ENCODE measurements at places on chromosomes 1 and 21. TPM values are rescaled to one million over a fixed set of nuclear protein-coding genes. Genes with fewer than 3 reads are reported as not detected.

GRCh38 chr21:15160136-15160535, 95.3 kb upstream of the NRIP1 start:
- no peak for DNase-seq

DNA sequence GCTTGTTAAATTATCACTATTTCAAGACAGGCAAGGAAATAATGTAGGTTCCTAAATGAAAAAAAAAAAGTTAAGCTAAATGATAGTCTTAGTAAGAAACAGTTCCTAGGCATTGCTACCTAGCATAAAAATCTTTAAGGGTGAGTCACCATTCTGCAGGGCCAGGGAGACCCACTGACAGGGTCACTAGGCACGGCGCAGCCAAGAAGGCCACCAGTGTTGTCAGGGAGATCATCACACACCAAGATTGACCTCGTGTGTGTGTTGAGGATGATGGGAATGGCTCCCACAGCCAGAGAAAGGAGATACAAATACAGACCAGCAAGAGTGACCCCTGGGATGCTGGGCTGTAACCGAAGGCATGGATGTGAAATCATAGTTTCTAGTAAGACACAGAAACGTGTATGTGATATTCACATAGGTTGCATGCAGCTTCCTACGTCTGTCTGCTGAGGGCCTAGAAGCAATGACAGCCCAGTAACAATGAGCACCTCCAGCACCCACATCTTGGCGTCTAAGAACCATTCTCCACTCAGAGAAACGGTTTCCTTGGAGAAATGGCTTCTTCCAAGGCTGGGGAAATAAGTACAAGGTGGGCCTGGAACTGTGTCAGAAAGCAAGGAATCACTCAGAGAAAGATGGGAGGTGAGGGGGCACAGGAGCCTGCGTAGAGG, 29.1 kb downstream of the RIPK4 start:
- DNase-seq = no peak

- no peak for DNase-seq
These were observed 3.9 kb downstream of the SPEN start for GRCh38 chr1:15851210-15852035.

- no peak for DNase-seq
These were observed 18.9 kb downstream of the PLCH2 start for GRCh38 chr1:2495026-2495425.

DNA sequence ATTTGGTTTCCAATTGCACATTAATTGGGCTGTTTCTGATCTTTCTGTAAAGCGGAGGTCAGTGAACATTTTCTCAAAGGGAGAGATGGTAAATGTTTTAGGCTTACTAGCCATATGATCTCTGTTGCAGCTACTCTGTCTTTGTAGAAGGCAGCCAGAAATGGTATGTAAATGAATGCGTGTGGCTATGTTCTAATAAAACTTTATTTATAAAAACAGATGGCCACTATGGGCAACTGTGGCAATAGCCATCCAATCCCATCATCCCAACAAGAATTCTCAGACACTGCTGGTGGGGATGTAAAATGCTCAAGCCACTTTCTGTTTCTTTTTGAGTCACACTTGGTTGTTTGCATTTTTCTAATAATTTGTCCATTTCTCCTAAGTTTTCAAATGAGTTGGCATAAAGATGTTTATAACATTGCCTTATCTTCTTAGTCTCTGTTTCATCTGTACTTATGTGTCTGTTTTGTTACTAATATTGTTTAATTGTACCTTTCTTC, 448.8 kb upstream of the VAMP3 start:
- DNase-seq = no peak

DNA sequence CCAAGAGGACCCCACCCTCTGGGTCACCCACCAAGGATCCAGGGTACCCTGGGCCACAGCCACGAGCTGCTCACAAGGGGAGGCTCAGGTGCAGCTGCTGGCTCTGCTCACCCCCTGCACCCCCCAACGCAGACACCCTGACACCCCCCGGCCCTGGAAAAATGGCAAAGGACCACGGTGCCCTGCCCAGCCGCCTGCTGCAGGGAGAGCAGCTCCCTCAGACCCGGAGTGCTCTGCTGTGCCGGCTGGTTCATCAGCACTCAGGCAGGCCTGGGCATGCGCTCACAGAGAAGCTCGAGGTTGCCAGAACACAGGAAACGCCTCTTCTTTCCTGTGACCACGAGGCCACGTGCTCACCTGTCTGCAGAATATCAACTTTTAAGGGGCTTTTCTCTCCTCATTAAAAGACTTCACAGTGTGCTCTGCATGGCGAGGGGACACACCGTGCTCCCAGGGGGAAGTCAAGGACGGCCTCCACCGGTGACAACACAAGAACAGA, 4.3 kb upstream of the C1QTNF12 start:
- no peak for DNase-seq

DNA sequence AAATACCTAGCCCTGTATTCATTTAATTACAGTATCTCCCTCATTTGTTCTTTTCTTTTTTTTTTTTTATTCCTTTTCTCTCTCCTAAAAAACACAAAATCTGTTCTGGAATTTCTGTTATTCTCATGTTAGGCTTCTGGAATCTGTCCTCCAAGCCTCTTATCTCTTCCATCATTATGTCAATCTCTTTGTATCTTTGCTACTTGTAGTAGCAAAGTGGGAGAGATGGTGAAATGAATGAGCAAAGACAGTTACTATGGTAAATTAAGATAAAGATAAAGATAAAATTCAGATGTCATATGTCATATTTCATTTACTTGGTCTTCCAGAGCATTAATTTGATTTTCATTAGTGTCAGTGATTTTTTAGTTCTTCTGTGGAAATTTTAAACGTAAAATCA, 155.1 kb downstream of the FGGY start:
- DNase-seq = no peak

- DNase-seq = no peak
These were observed 293.5 kb downstream of the MRPL39 start for GRCh38 chr21:25313829-25314228.

- peak; percentile 77 for DNase-seq
These were observed at the start of gene DMRTA2 for GRCh38 chr1:50422946-50423669. Gene DMRTA2 (minus strand): TSS chr1:50423443. CDS start chr1:50421536, 1,907 bp downstream.

DNA sequence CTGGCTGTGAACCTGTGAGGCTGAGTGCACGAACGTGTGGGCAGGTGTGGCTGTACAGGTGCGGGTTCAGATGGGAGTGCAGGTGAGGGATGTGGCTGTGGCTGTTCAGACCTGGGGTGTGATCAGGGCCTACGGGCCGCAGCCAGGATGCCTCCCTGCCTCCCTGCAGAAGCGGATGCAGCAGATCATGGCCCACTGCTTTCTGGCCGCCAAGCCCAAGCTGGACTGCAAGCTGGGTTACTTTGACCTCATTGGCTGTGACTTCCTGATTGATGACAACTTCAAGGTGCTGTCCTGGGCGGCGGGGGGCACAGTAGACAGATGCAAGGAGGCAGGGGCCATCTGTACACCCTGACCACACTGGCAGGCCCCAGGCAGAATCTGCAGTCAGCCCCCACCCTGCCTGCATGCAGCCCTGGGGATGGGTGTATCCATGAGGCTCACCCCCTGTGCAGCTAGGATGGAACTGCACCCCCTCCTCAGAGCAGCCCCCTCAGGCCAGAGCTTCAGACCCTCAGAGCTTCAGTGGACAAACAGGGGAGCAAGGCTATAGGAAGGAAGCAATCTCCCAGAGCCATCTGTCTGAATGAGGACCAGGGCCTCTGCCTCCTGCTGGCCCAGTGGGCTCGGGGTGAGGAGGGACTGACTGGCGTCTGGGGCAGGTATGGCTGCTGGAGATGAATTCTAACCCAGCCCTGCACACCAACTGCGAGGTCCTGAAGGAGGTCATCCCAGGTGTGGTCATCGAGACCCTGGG, 9.8 kb downstream of the TNFRSF18 start:
- no peak for DNase-seq

DNA sequence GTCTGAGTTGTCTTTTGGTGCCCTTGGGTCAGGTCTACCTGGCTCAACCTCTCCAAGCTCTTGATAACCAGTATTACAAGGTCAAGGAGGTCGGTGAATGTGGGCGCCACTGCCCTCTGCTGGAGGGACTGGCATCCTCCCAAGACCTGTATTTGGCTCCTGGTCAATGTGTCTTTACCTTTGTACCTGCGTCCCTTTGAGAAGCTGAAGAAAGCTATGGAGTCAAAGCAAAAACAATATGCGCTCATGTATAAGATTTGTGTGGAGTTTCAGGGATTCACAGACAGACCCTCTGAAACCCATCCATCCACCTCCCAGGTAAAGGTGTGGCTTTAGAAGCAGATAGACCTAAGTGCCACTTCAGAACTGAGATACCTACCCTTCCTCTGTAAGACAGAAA, 61.8 kb upstream of the NBL1 start:
- DNase-seq = no peak

- DNase-seq = no peak
These were observed 16.1 kb downstream of the FCRL1 start for GRCh38 chr1:157803851-157804250.

DNA sequence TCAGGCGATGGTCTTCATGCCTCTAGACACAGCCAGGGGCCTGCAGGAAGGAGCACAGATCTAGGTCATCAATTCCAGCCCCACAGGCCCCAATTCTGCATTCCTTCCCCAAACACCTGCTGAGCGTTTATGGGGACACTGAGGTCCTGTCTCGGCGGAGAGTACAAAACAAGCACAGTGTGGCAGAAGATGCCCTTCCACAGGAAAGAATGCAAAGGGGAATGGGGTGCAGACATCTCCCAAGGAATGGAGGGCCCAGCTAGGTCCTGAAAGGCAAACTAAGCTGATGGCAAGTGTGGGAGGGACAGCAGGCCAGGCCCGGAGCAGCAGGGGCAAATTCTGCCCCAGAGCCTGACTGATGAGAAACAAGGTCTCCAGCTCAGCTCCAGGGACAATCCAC, 3.5 kb upstream of the S100A8 start:
- DNase-seq = no peak

- DNase-seq = no peak
These were observed 189.7 kb downstream of the SLC35F3 start for GRCh38 chr1:234094172-234094571.

DNA sequence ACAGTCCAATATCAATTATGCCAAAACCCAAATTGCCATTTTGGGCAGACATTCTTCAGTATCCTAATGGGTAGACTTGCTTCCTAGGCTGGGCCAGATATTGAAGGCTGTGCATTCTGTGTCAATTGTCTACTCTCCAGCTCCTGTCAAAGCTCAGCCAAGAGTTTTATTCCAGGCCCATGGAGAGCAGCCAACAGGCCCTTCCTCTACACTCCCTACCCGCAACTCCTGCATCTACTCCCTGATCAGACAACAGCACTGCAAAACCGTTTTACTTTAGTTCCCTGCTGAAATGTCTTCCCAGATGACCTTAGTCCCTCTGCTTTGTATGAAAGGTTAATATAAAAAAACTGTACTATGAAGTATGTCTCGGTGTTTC, 6.6 kb upstream of the ADORA3 start:
- no peak for DNase-seq

GRCh38 chr1:111399792-111400610, 27.5 kb downstream of the OVGP1 start:
- DNase-seq = peak; percentile 46

DNA sequence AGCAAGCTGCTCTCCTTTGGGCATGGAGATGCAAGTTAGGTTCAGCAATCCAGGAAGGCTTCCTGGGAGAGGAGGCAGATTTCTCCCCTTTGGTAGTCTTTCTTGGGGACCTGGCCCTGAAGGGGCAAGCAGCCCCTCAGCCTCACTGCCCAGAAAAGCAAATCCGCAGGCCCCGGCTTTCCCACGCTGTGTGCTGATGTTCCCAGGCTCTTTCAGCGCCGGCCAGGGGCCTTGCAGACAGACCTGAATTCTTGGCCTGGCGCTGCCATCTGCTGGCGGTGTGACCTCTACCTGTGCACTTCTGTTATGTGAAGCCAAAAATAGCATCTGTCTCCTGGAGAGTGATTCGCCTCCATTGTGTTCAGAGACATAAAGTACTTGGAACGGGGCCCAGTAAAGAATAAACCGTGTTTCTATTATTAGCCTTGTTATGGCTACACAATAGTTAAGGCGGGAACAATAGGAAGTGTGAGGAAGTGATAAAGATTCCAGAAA, 64.8 kb downstream of the ALPL start:
- DNase-seq = no peak

DNA sequence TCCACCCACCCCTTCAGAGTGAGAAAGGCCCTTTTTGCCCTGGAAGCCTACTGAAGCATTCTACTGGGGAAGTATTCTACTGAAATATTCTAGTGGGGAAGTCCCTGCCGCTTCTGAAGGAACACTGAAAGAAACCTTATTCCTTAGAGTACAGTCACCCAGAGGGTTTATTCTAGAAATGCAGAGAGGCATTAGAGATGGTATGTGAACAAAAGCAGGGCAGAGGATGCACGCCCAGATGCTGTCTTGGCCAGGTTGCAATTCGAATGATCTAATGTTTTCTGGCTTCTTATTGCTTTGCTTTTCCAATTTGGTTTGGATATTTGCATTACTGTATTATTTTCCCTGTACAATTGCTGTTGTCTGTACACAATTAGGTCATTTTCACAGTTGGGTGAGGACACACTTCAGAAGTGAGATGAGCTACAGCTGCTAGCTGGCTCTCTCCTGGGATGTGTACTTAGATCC, 37.1 kb downstream of the CCN1 start:
- DNase-seq = no peak

GRCh38 chr1:10283318-10283984, 73.1 kb downstream of the KIF1B start:
- DNase-seq = no peak

- no peak for DNase-seq
These were observed 122.9 kb upstream of the GALNT2 start for GRCh38 chr1:229943988-229944743.

DNA sequence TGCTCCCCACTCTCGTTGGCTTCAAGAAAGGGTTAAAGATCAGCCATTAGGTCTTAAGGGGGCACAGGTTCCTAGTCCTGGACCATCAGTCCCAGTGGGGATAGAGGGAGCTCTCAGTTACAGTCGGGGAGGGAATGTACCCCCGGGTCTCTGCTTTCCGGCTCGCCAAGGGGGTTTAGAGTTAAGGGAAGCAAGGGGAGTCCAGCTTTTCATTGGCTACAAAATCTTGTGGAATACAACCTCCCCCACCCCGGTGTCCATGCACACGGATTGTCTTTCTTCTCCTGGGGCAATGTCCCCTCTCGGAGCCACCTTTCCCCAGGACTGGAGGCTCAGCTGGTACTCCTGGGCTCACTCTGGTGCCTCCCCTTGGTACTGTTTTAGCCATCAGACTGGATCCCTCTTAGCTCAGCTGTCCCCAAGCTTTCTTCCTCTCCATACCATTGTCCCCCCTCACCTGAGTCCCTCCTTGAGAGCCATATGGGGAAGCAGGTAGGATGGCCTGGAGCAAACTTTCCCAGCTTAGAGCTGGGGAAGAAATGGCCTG, at the start of gene A3GALT2:
Gene A3GALT2 (minus strand): TSS at position 480 of the 547 bp plus-strand sequence. CDS start 0 bp downstream, at position 480.
- no peak for DNase-seq

- DNase-seq = no peak
These were observed 56.3 kb upstream of the HTR1D start for GRCh38 chr1:23273450-23274133.

- no peak for DNase-seq
These were observed 131.8 kb upstream of the SGIP1 start for GRCh38 chr1:66402194-66402593.

- no peak for DNase-seq
These were observed 7.2 kb downstream of the CDA start for GRCh38 chr1:20596106-20596505.

The CEP170 gene
- 85.0 TPM for total RNA-seq

The ACAP3 gene
- 9.6 TPM for total RNA-seq

The RALGPS2 gene
- total RNA-seq = 6.6 TPM

The ATAD3C gene
- total RNA-seq = 0.05 TPM

The EPHA10 gene
- total RNA-seq = 0.43 TPM

The C1orf226 gene
- 0.12 TPM for total RNA-seq

The FAM89A gene
- total RNA-seq = 36.6 TPM

The ZFYVE9 gene
- 11.4 TPM for total RNA-seq

The PTPRC gene
- total RNA-seq = not detected

The CYYR1 gene
- 0.05 TPM for total RNA-seq

The AMY1A gene
- not detected for total RNA-seq

The CD1B gene
- not detected for total RNA-seq

The GPX7 gene
- total RNA-seq = 0.07 TPM

The SAMD11 gene
- 4.9 TPM for total RNA-seq
